GM12878 (cell line): ENCODE measurements at places on chromosomes 4 and X. TPM values are rescaled to one million over a fixed set of nuclear protein-coding genes. Genes with fewer than 3 reads are reported as not detected.

DNA sequence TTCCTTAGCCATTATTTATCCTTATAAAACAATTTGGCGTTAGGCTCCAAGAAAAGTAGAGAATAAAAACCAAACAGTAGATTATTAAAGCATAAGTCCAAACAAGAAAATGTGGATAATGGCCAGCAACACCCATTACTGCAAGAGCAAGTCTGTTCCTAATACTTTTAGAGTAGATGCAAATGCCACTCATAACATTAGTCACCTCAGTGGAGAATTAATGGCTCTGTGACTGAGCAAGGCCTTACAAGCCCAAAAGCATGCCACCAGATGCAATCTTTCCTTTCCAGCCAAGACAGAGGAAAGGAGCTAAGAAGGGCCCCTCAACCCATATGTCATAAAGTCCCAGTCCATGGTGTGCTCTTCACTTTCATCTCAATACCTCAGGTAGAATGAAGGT is 373.8 kb downstream of the OPHN1 start:
- no peak for DNase-seq

DNA sequence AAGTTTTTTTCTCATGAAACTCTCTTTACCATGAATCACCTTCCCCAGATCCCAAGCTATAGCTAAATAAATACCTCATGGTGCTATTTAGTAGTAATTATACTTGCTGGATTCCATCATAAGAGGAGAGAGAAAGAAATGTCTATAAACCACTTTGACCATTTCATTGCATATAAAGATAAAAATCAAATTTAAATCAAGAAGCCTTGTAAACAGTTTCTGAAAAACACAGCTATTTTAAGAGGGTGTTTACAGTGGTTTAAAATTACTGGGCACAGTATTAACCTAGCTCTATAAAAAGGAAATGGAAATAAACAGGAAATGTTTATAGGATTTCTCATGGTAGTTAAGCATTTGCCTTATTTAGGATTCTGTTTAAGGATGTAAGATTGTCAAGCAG is 637.9 kb downstream of the ADGRL3 start:
- no peak for DNase-seq

DNA sequence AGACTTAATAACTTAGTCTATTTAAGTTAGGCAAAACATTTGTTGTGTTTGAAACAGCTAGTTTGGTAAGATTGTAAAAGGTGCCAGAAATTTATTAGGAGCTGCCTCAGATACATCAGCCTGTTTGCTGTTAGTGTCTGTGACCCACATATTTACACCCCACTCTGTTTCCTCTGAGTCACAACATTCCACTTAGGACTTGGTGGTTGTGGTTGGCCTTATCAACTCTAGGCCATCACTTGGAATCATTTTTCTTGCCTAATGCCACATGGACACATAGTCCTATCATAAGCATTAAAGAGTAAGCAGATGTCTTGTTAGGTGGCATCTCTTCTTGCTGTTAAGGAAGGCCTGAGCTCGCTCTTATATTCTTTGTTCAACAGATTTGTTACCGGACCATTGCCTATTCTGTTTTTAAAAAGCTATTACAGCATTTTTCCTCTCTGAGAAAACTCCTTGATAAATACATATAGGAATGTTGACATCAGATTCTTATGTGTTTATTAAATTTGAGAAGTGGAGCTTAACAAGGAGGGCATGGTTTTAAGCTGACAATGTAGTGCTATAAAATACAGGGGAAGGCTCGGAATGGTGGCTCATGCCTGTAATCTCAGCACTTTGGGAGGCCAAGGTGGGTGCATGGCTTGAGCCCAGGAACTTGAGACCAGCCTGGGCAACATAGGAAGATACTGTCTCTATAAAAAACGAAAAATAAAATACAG is 51.2 kb upstream of the PGRMC2 start:
- no peak for DNase-seq

DNA sequence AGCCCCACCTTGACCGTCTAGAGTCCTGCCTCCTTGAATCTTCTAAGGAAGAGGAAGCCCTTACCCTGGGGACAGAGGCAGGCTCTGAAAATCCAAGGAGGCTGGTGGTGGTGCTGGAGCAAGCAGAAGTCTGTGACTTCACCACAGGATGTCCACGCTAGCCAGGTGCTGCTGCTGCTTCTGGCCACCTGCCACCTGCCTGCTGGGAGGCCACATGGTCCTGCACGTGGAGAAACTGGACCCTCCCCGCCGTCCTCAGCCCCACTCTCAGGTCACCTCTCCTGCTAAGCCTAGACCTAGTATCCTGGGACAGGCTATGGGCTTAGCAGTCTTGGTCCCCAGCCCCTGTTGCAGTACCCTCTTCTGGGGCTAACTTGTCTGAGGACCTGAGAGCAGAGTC is 15.8 kb downstream of the TMEM31 start:
- no peak for DNase-seq

GRCh38 chr4:153773236-153773690 is 13.4 kb upstream of the RNF175 start:
- no peak for DNase-seq

DNA sequence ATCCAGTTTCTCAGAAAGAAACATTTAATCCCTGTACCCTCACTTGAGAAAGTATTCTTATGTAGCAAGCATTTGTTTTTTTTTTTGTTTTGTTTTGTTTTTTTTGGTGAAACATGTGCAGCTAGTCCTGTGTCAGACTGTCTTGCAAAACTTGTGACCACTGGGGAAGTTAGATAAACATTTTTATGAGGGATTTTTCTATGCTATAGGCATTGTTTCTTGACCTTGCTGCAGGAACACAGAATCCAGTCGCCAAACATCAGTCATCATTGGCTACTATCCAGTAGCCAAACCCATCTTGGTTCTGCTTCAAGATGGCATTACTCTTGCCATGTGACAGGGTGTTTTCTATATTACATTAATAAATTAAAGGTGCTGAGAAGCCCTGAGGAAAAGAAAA is 7.7 kb upstream of the MAPK10 start:
- no peak for DNase-seq

GRCh38 chr4:151628001-151628608 is 132.7 kb downstream of the GATB start:
- DNase-seq: no peak

Gene ATOH1
- polyA plus RNA-seq: not detected in 2 replicates

Gene GLOD5
- polyA plus RNA-seq: not detected in 2 replicates

Gene STARD8
- not detected in 2 replicates for polyA plus RNA-seq
